ENCODE measurements at places on chromosomes 1 and 21. TPM values are rescaled to one million over a fixed set of nuclear protein-coding genes. Genes with fewer than 3 reads are reported as not detected.

SLX9 gene
- 11.7 TPM for polyA plus RNA-seq

DNA sequence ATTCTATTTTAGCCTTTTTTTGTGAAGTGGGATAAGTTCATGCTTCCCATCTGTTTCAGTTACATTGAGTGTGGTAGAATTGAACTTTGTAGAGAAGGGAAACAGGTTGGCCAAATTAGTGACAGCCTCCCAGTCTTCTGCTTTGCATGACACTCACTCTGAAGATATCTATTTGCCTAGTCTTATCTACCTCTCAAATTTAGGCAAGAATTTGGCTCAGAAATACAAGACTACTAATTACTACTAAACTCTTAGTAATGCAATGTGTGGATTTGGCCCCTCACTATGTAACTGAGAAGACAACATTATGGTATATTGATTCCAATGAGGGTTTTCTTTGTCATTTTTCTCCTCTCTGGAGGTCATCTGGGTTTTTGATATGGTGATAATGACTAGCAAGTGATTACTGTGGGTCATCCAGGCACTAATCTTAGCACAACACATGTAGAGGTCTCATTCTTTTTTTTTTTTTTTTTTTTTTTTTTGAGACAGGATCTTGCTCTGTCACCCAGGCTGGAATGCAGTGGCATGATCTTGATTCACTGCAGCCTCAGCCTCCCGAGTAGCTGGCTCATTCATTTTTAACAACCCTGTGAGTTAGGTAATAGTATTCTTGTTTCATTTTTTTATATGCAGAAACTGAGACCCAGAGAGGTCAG, 6.3 kb downstream of the FAM20B start:
- H3K4me3 ChIP-seq, result no peak overlapping the region
- no peak overlapping the region for H3K27ac ChIP-seq
- no peak for DNase-seq
- peaks cover 60% of the 10 kb centered on the region for H3K4me1 ChIP-seq
- peaks cover 1% of the 10 kb centered on the region for H3K36me3 ChIP-seq

GBP2 gene
- polyA plus RNA-seq, result 8.2 TPM

GRCh38 chr1:228465571-228466146, 21.5 kb upstream of the RNF187 start:
- DNase-seq, result no peak
- H3K27me3 ChIP-seq, result no peaks in the 10 kb centered on the region
- no peak overlapping the region for H3K4me3 ChIP-seq

Measured in B cell (primary cell).